ENCODE measurements at places on chromosomes 7 and 10. TPM values are rescaled to one million over a fixed set of nuclear protein-coding genes. Genes with fewer than 3 reads are reported as not detected.

DNA sequence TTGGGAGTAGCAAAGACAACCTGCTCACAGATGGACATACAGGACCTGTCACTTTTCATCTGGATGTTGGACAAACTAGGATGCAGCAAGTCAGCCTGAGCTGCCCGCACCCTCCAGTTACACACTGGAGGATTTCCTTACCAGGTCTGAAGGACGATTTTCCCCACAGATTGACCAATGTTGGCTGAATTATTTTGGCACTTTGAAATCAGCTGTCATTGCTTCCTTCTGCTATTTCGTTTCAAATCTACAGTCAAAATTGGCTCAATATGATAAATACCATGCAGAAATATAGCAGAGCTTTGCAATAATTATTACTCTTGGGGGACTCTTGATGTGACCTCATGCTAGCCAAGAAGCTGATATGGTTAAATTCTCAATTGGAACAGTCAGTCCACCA is 2.5 kb downstream of the CLRN3 start:
- DNase-seq: no peak

The CYP3A7 gene
- total RNA-seq: not detected

GRCh38 chr7:14336256-14336655 is 346.8 kb upstream of the ETV1 start:
- peak; percentile 5 for DNase-seq

DNA sequence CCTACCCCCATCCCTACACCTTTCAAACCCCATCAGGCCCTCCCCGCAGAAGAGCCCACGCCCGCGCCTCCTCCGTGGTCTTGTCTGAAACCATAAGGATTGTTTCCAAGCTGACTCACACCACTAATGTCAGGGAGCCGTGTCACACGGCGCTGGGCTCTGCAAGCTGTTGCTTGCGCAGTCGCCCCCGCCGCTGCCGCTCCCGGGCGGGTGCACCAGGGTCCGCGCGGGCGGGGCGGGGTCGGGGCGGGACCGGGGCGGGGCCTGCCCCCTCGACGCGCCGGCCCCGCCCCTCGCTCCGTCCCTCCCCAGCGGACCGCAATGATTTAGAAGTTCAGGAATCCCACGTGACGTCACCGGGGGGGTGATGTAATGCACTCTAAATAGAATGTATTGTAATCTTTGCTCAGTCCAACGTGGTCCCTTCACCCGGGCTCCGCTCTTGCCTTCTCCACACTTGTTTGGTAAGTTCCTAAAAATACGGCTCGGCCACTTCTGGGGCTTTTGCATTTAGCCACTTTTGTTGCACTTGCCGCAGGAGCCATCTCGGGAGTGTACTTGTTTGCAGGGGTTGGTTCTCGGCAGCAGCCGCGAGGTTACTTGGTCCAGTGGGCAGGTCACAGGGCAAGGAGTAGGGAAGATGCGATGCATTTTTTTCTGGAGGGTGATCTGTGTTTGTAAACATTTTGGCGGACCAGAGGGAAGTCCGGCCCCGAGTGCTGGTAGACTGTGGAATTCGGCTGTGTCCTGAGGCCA is 3.2 kb upstream of the CREB5 start:
- peak; percentile 98 for DNase-seq

DNA sequence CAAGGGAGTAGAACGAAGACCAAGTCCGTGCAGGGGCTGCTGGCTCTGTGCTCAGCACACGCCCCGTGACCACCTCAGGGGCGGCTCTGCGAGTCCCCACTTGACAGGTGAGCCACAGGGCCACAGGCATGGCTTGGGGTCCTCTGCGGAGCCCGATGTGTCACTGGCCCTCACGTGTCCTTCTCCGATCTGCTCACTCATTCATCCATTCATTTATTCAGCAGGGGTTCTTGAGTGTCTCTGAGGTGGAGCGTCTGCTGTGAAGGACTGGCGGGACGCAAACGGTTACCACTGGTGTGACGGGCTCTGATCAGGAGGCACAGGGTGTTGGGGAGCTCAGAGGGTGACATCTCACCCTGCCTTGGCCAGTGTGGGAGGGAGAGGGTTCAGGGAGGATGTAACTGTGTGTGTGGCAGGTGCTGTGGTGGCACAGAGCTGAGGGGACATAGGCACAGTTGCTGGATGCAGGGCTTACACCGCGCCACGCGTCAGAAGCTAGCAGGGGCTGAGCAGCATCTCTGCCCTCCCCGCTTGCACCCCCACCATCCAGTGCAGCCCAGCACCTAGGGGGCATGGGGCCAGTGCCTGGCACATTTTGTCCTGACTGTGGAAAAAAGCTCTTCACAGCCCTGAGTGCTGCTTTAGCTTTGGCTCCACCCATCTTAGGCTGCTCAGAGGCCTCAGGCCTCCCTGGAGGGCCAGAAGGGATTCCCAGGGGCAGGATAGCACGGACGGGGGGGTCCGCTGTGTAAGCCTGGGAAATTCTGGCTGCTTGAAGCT is 116.8 kb downstream of the LHPP start:
- no peak for DNase-seq

DNA sequence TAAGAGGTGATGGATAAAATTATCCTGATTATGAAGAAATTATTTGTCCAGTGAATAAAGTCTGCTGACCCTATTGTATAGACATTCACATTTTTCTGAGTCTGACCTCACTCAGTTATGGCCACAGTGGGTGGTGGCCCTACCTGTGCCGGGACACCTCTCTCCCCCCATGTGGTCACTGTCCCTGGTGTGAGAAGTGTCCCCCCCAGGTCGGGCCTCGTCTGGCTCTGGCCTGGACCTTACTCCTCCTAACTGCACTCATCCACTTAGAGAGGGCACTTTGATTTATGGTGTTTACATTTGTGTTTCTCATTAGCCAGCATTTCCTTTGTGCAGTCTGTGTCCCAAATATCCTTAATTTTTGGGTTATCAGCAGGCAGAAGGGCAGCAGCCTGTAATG is 59.6 kb upstream of the ZNF32 start:
- DNase-seq: no peak

The RARRES2 gene
- not detected for total RNA-seq

The LLCFC1 gene
- not detected for total RNA-seq

The ELN gene
- total RNA-seq: 2.2 TPM

The AUTS2 gene
- 1.4 TPM for total RNA-seq

The UBE2D4 gene
- 9.7 TPM for total RNA-seq

The PSAP gene
- total RNA-seq: 216 TPM

DNA sequence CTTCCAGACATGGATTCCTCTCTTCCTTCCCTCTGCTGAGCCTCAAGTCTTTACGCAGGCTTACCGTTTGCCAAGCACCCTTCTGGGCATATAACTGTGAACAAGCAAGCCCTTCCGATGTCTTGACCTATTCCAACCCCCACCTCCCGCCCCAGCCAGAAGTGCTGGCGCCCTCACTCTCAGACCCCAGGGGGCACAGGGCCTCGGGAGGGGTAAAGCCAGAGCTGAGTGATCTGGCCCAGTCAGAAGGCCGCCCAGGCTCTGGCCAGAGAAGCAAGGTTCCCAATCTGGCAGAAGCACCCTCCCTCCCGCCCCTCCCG is 1.2 kb downstream of the PRRT4 start:
- DNase-seq: no peak

The GATA3 gene
- not detected for total RNA-seq

GRCh38 chr7:49791088-49791741 is 17.8 kb downstream of the VWC2 start:
- no peak for DNase-seq

GRCh38 chr7:147498081-147498480 is 1092.5 kb upstream of the C7orf33 start:
- DNase-seq: peak; percentile 21

The PODXL gene
- total RNA-seq: 1.4 TPM

The EVX1 gene
- total RNA-seq: not detected

DNA sequence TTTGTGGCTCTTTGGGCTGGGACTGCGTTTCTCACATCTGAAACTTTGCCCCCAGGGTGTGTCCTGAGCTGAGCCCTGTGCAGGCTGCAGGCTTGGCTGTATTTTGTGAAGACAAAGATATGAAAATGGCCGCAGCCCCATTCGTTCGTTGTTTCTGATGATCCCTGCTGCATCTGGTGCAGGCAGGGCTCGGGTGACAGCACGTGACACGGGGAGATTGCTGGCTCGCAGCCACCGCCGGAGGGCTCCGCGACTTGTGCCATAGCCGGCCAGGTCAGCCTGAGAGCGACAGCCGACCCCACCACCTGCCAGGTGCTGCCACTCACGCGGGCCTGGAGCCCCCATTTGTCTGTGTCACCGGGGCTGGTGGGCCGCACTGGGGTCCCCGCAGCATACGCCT is 81.3 kb downstream of the ZRANB1 start:
- DNase-seq: no peak

The SGPL1 gene
- 26.7 TPM for total RNA-seq

GRCh38 chr7:81190997-81191768 is 272.3 kb upstream of the SEMA3C start:
- DNase-seq: peak; percentile 56

GRCh38 chr10:126384269-126384873 is 3.9 kb downstream of the ADAM12 start:
- DNase-seq: peak; percentile 96

DNA sequence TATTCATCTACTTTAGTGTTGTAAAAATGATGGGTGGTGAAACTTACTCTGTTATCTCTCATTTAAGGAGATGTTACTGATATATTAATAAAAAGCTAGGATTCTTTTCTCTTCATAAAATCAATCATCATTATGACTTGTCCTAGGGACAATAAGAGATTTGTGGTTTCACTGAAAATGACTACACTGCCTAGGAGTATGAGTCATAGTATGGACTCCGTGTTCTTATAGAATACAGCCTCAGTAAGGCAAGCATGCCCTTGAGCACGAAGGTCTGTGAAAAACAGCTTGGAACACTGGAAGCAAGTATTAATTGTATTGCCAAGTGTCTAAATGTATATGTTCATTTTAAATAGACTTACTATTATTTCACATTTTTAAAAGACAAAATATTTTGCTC is 749.2 kb upstream of the PCDH15 start:
- DNase-seq: no peak

DNA sequence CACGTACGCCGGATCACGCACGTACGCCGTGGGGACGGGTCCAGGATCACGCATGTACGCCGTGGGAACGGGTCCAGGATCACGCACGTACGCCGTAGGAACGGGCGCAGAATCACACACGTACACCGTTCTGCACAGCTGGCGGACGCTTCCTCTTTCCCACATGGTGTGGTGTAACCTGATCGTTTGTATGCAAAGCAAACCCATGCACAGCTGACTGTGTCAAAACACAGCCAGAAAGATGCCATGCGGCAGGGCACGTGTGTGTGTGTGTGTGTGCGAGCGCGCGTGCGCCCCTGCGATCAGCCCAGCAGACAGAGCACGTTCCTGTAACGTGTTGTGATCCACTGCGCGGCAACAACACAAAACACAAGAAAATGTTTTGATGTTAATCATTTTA is 573.6 kb downstream of the DNAJB6 start:
- DNase-seq: no peak

The UCMA gene
- total RNA-seq: not detected

- DNase-seq: no peak
These were observed 59.5 kb upstream of the HECTD2 start for GRCh38 chr10:91350651-91351081.

- no peak for DNase-seq
These were observed 891.1 kb upstream of the GHITM start for GRCh38 chr10:83248106-83248631.

The C10orf143 gene
- total RNA-seq: 0.56 TPM

DNA sequence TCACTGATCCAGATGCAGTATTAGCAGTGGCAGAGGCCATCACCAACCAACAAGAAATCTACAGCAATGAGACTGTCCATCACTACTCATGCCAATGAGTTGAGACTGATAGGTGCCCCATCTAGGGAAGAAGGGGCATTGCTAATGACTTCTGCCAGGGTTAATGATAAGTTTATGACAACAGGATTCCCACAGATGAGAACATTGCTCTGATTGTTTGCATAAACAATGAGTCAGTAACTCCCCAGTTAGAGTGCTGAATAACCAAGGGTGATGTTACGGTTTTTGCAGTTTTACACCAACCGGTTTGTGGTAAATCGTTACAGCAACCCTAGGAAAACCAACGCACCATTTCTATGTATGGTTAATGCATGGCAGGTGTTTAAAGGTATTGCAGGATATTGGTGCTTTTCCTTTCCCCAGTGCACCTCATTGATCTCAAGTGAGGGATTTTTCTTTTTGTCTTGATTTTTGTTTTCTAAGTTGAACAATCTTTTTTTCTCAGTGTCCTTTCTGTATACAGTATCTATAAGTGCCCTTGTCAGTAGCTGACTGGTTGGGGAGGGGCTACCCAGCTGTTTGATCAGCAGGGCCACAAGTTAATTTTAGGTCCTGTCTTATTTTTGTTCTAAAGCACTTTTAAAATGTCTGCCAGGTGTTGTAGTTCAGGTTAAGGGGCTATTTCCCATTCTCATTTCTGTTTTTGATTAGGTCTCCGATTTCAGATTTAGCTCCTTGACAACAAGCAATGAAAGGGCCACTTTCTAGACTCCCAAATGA is 3.9 kb upstream of the CSGALNACT2 start:
- no peak for DNase-seq

- peak; percentile 44 for DNase-seq
These were observed 20.7 kb upstream of the CFTR start for GRCh38 chr7:117458977-117459583.

DNA sequence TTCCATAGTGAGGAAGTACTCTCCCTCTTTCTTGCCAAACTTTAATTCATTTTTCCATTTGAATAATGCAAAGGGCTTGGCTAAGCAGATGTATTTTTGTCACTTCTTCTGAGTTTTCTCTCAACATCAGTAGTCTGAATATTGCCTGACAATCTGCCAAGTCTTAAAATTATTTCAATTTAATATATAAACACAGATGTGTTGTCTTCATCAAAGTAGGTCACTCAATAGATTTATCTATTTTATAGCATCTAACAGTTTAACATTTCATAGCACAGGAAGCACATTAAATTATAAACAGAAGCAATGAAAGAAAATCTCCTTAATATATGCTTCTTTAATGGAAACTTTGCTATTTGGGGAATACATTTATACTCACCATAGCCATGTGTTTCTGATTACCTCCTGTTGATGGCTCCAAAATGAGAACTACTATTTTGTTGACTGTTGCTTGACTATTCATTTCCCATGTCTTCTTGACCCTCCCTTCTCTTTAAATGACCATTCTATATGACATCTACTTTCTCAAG is 4.5 kb downstream of the CPED1 start:
- peak; percentile 26 for DNase-seq

The RPP38 gene
- total RNA-seq: 12.4 TPM

GRCh38 chr7:37580376-37580775 is 103.2 kb upstream of the GPR141 start:
- no peak for DNase-seq
